ENCODE measurements at places on chromosomes 1 and 21. TPM values are rescaled to one million over a fixed set of nuclear protein-coding genes. Genes with fewer than 3 reads are reported as not detected.

- no peak for DNase-seq
Measured at GRCh38 chr1:77400781-77401180, 119.0 kb downstream of the AK5 start.

DNA sequence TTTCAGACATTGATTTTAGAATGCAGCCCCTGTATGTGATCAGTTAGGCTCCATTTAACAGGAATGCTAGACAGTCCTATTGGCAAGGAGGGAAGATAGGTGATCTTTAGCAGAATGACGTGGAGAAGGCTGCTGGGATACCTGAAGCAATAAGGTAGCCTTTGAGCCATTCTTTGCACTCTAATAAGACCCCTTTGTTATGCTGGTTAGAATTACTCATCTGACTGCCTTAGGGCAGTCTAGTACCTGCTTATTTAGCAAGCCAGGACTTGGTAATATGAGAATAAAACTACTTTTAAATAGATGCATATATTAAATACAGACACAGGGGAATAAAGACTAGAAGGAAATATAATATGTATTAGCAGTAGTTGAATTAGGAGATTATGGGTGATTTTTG, 29.1 kb downstream of the NGF start:
- no peak for DNase-seq

DNA sequence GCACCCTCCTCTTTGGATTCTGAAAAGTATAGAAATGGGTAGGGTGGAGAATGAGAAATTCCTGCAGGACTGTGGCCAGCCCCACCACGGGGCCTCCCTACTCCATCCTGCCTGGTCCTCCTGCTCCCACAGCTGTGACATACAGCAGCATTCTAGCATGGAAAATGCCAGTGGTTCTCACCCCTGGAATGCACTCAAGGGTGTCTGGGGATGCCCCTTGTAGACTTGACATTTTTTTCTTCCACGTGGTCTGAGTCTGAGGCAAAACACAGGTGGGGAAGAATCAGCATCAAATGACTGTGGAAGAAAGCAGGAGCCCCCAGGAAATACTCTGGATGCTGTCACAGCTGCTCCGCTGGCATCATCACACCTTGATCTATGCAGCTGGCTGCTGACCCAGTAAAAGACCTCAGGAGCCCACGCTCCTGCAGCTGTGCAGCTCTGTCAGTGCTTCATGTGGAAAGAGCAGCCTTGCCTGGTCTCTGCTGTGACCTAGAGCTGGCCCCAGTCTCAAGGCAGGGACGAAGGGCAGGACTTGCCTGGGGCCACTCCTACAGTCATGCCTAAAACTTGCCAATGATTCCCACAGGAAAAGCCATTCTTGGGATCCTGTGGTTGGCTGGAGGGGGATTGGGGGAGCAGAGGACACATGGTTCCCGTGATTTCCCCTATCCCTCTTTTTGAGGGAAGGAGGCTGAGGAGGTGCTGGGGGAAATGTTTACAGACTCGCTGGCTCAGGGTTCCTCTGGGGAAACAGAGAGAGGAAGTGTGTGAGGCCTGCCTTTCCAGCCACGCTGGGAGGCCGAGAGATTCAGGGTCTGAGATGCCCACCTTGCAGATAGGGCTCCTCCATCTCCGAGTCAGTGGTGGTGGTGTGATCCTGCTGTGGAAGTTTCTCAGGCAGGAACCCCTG, 10.8 kb upstream of the A3GALT2 start:
- DNase-seq: no peak

DNA sequence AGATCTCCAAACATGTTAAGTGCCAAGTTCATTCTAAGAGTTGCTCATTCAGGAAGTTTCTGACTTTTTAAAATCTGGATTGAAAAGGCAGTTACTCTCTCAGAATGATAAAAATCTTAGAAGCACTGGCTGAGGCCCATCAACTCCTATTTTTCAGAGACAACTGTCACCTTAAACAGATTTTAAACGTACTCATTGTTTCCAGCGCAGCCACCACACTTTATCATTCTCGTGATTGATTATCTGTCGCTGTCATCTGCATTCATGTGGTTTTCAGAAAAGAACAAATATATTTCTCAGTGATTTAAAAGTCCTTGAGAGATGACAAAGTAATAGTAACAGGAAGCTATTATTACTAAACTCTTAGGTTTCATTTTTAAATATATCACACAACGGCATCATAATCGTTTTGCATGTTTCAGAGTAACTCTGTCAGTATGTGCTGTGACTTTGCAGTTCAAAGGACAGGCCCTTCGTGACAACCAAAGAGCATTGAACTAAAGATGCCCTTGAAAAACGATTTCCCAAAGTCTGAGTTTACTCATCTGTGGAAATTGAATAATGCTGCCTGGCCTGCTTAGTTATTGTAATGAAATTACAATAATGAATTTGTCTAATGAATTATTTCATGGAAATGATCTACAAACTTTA, 14.9 kb upstream of the KCNK1 start:
- no peak for DNase-seq

Gene FCRLA
- not detected for total RNA-seq

GRCh38 chr1:109242387-109242786, 7.0 kb upstream of the CELSR2 start:
- peak; percentile 81 for DNase-seq

- no peak for DNase-seq
Measured at GRCh38 chr1:1281533-1282321, 1.5 kb downstream of the SCNN1D start.

Gene C21orf91
- 24.5 TPM for total RNA-seq

DNA sequence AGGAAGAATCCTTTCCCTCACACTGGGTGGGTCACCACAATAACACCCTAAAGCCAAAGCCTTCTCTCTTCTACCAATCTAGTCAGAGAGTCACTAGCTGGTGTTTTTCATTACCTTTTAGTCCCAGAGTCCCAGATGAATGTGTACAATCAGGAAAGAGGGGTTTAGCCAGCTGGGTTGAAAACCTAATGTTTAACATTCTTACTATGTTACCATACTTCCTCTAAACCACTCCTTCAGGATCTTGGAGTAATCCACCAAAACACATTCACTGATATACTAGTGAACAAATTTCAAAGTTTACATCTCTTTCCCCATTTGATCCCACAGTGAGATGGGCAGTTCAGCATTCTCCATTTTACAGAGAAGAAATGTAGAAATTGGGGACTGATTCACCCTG, 9.7 kb downstream of the LPAR3 start:
- DNase-seq: no peak

GRCh38 chr1:155507945-155508344, 54.7 kb downstream of the ASH1L start:
- no peak for DNase-seq

- DNase-seq: no peak
Measured at GRCh38 chr1:56904663-56905397, 50.2 kb downstream of the C8A start.

DNA sequence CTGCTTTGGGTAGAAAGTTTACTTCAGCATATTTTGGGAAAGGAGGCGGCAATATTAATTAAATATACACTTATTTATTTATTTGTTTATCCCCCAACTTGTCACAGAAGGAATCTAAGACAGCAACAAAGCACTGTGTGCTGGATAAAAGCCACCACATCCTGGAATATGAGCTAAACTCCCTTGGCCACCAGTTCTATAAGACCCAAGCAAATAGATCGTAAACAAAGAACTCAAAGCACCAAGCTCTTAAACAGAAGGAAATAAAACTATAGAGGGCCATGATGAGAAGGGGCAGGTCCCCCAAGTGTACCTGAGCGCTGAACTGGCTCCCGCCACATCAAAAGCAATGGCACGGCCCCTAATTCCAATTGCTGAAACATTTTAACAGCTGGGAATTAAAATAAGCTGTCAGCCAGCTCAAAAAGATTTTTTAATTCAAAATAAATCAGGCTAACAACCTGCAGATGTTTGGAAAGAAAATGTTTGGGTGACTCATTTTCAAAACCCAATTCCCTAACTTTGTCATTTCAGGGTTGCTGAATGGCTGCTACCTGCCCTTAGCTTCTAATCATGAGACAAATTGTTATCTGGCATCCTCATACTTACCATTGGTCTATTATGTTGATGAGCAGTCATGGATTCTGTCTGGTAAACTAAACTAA, 127.1 kb downstream of the SLC30A10 start:
- no peak for DNase-seq

Gene CLIC6
- 5.9 TPM for total RNA-seq

GRCh38 chr1:96362623-96363022, 359.0 kb upstream of the PTBP2 start:
- DNase-seq: no peak

- no peak for DNase-seq
Measured at GRCh38 chr1:67522001-67522441, 91.8 kb upstream of the SERBP1 start.

- DNase-seq: no peak
Measured at GRCh38 chr21:42815217-42815616, 64.1 kb downstream of the WDR4 start.

- no peak for DNase-seq
Measured at GRCh38 chr1:95685081-95685480, 451.1 kb downstream of the RWDD3 start.

GRCh38 chr1:87219141-87219540, 109.5 kb upstream of the LMO4 start:
- no peak for DNase-seq

Gene OR14I1
- not detected for total RNA-seq

DNA sequence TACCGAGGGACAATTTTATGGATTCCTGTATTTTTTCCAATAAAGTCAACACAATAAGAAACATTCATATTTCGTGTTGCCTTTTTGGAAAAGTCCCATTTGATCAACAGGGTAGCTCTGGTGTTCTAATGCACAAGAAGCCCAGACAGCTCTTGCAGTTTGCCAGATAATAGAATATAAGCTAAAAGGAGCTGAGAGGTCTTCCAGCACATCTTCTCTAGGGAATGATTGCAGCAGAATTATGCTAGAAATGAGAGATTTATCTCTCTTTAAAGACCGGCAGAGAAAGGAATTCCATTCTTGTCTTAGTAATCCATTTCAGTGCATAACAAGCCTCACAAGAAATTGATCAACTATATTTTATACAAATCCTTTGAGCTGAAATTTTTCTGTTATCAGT, 25.0 kb upstream of the DDX59 start:
- DNase-seq: no peak

- DNase-seq: peak; percentile 86
Measured at GRCh38 chr1:232767305-232768074, 37.7 kb upstream of the MAP10 start.

DNA sequence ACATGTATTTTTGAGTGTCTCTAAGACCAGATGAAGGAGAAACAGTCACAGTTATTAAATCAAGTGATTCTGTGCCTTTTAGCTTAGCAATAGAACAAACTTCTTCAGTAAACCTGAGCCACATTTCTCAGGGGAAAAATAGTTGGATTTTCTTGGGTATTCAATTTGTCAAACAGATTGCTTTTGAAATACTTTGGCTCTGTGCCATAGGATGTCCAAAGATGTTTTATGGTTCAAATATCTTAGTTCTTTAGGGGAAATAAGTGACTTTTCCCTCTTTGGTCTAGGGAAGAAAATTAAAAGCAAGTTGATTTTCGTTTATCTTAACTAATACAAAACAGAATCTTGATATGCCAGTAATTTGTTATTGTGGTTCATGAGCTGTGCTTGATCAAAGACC, 125.9 kb downstream of the ATP5PO start:
- no peak for DNase-seq

All from lower leg skin (tissue), 4 donors.